NCI-H146 (cell line): ENCODE measurements at places on chromosomes 3 and 15.

- no peak for DNase-seq
These were observed 45.6 kb downstream of the ITGB5 start for GRCh38 chr3:124841517-124841916.

DNA sequence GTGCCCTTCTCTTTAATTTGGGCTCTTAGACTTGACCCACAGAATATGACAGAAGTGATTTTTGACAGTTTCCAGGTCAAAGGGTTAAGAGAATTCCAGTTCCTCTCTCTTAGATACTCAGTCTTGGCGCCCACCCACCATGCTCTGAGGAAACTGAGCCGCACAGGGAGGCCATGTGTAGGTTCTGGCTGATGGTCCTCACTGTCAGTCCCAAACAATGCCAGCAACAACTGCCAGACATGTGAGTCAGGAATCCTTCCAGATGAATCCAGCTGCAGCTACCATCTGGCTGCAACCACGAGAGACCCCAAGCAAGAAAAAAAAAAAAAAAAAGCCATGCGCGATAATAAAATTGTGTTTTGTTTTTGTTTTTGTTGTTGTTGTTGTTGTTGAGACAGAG lies 326.6 kb downstream of the MAGI1 start:
- DNase-seq: no peak

DNA sequence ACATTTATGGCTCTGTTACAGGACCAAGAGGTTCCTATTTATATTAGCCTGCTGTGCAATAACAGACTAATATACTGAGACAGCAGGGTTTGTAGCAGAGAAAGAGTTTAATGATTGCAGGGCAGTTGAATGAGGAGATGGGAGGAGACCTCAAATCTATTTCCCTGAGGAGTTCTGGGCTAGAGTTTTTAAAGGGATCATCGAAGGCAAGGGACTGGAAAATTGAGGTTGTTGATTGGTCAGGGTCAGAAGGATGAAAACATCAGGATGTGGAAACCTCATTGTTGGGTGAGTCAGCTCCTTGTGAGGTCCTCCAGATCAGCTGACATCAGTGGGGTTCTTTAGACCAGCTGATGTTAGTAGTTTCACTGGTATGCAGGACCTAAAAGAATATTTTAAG lies 60.6 kb upstream of the GOLGA8B start:
- DNase-seq: no peak

DNA sequence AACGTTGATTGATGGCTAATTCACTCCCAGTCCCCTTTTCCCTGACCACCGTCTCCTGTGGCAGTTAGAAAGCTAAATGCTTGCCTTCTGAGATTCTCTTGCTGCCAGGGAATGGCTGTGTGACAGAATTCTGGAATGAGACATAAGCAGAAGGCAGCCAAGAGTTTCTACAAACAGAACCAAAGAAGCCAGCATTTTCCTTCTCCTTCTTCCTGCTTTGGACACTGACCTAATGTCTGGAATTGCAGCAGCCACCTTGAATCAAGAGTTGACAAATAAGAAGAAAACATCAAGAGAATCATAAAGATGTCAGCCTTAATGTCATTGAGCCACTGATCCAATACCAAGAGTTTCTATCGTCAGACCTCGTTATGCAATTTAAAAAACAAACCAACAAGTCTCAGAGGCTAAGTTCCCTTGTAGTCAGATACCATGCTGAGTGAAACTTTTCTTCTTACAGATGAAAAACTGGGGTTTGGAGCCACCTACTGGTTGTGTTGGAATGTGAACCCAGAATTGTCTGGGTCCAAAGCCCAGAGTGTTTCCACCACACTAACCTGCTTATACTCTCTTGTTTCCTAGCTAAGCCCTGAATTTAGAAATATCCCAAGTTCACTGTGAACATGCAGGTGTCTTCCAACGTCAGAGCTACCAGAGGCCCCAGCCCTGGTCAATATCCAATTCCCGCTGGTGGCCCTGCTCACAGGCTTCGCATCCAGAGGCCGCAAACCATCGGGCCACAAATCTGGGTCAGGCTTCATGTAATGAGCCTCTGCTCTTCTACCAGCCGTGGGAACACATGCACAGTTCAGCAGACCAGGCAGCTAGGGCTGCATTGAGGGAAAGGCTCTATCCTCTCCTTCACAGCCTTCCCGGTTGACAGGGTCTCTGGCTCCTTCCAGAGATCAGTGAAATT lies 42.5 kb downstream of the MCF2L2 start:
- peak; percentile 71 for DNase-seq

- DNase-seq: no peak
These were observed 51.0 kb upstream of the STT3B start for GRCh38 chr3:31481697-31482096.

DNA sequence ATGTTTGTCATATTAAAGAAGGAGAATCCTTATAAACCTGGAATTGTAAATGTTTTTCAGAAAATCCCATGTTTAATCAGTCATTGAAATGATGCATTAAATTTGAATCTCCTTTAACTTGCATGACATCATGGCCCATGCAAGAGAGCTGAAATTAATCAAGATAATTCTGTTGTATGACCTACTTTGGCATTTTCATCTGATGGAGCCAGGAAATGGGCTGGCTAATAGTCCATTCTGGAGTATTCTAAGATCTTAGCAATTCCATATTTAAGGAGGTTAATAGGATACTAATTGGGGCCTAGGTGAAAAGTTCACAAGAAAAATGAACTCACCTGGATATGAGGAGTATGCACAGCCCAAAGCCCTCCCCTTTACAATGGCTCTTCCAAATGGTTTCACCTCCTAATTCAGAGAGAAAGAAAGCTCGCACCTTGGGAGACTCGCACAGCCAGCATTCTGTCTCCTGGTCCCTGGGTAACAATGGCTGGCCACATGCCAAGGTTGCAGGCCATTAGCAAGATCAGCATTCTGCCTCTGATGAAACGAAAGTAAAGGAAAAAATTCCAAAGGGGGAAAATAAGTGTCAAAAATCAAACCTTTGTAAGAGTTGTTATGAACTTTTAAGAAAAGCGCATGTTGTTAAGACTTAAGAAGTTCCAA lies 786.4 kb downstream of the MCTP2 start:
- DNase-seq: no peak

GRCh38 chr15:68239025-68239424 lies 9.5 kb upstream of the CLN6 start:
- DNase-seq: no peak

GRCh38 chr15:90893175-90894090 lies 9.1 kb downstream of the FES start:
- peak; percentile 69 for DNase-seq

- no peak for DNase-seq
These were observed 12.0 kb upstream of the CTXND1 start for GRCh38 chr15:80264031-80264430.

GRCh38 chr3:108546692-108547091 lies 36.3 kb upstream of the MYH15 start:
- DNase-seq: no peak

- DNase-seq: no peak
These were observed 4.0 kb downstream of the PDHB start for GRCh38 chr3:58429657-58430056.

DNA sequence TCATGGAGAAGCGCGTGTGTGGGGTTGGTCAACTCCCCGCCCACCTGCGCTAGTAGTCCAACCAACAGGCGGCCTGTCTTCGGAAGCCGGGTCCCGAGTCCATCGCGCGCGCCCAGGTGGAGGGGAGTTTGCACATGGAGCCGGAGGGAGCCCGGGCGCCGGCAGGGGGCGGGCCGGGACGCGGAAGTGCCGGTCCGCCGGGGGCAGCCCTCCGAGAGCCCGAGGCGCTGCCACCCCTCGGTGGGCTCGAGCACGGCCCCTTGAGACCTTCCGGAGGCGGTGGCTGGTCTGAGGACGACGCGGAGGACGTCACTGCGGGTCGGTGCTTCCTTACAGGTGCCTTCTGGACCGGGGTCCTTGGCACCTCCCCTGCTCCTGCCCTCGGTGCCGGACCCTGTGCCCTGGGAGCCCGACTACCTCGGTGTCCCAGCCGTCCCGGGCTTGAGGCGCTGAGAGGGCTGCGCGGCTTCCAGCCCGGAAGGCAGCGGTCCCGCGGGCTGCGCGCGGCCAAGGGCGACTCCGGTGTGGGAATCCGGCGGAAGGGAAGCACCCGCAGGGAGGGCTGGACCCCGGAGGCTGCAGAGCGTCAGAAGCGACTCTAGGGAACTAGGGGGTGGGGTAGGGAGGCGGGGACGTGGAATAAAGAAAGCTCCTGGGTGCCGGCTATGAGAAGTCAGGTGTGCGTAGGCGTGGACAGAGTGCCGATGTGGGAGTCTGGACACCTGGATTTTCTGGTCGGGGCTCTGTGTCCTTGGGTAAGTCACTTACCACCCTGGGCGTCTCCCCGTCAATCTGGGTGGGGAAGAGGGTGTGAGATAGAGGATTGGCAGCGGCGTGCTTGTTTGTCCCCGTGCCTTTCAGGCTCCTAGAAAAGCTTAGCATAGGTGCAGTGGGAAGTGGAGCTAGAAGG lies 212.3 kb downstream of the FGF12 start:
- peak; percentile 92 for DNase-seq

DNA sequence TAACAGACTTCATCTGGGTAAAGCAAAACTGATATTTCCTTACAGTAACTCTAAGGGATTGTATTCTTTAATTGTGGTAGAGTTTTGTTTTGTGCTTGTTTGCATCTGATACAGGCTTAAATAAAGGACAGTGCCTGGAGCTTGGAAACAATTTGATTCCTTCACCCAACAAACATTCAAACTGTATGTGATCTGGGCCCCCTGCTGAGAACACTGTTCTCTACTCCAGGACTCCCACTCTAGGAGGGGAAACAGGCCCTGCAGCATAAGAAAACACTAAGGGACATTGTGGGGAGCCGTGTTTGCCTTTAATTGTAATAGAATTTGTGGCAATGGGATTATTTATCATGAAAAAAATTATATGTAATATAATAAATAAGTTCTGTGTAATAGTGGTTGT lies 56.9 kb downstream of the CTDSPL start:
- DNase-seq: peak; percentile 33

- no peak for DNase-seq
These were observed 20.6 kb downstream of the GPR15 start for GRCh38 chr3:98552232-98553020.

DNA sequence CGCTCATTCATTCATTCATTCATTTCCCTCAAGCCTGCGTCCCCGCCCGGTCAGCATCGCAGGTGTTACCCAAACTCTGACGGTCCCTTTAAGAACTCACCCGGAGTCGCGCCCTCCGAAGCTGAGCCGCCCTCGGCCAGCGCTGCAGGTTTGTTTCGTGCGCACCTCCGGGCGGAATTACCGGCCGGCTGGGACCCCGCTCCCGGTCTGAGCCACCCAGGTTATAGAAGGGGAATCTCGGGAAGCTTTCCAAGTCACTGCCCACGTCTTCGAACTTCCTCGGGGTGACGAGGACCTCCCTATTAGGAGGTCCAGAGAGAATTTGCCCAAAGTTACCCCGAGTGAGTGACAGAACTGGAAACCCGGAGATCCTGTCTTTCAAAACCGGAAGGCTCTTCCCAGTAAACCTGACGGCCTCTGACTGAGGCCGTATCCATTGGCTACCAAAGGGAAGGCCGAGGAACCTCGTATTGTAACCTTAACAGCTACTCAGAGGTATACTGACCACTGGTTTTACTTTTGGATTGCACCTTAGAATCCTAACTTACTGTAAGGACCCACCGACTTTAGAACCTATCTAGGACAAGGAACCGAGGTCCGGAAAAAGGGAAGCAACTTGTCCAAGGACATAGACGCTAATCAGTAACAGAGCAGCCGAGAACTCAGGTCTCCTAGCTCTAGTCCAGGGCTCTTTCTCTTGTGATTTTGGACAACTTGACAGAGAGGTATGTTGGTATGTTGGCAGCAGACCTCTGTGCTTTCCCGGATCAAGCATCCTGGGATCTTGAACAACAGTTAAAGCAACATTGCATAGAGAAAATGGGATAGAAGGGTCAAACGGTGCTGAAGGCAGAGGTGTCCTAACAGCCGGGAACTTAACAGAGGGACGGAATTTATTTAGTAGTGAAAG lies 788 bp upstream of the DLG1 start:
- peak; percentile 71 for DNase-seq

DNA sequence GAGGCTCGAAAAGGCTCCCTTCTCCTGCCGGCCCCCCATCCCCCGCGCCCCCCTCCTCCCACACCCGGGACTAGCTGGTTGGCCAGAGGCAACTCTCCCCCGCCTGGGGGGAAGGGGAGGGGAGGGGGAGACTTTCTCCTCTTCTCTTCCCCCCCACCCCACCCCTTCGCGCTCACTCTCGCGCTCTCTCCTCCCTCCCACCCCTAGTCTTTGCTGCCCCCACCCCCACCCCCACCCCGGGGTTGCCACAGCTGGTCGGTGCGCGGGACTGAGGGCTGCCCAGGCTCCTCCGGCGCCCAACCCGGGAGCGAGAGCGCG lies 710 bp downstream of the MECOM start:
- no peak for DNase-seq

DNA sequence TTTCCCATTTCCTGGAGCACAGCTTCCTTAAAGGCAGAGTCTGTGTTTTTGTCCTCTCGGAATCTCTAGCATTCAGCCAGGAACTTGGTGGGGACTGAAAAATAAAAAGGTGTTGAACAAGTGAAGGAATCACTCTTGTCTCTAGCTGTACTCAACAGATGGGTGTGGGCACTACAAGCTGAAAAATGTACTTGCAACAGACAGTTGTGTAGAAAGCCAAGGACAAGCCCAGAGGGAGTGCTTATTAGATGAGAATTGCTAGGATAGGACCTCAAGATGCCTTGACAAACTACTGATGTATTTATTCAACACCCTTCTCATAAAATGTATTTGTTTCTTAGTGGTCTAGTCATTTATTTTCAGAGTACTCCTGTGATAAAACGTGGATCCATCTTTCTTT lies 95.1 kb downstream of the CHCHD6 start:
- no peak for DNase-seq

GRCh38 chr3:117788061-117788460 lies 1078.5 kb downstream of the TUSC7 start:
- no peak for DNase-seq

- DNase-seq: no peak
These were observed 1521.5 kb downstream of the OTOL1 start for GRCh38 chr3:163018067-163018466.

- no peak for DNase-seq
These were observed 36.4 kb downstream of the ZNF710 start for GRCh38 chr15:90037511-90037860.

GRCh38 chr15:68415501-68416157 lies 16.3 kb downstream of the ITGA11 start:
- no peak for DNase-seq

GRCh38 chr3:64837986-64838735 lies 150.4 kb upstream of the ADAMTS9 start:
- no peak for DNase-seq

DNA sequence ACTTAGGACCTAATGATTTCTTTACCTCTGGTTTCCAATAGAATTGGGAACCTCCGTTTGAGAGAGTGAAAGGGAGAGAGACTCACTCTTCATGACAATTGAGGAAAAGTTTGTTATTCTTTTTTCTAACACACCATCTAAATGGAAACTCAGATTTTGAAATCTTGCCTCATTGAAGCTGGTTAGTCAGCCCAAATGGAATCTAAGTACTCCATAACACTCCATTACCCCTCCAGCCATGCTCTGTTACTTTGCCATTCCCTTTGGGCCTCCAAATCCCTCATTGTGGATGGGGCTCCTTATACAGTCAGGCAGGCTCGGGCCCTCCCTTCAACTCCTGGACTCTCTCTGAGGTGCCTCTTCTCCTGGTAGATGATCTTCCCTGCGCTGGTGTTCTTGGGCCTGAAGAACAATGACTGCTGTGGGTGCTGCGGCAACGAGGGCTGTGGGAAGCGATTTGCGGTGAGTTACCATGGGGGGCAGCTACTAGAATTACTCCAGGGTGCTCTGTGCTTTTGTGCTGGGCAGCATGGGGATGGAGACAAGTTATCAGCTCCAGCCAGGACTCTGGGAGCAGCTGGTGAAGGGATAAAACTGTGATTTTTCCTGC lies 1.1 kb downstream of the TM4SF4 start:
- no peak for DNase-seq

GRCh38 chr3:161070252-161070930 lies 34.8 kb downstream of the B3GALNT1 start:
- DNase-seq: no peak
